Ammon's horn (tissue), 1 donor: ENCODE measurements at places on chromosomes 6 and 20.

DNA sequence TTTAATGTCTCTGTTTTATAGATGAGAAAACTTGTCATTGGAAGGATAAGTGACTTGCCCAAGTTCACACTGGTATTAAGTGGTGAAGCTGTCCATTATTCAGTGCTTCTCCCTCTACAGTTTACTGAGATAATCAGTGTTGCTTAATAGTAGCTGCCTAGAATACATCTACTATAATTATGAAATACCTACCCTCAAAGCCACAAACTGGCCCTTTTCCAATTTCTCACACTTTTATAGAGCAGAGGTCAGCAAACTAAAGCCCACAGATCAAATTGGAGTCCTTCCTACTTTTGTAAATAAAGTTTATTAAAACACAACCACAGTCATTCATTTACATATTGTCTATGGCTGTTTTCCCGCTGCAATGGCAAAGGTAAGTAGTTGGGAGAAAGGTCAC is 73.5 kb downstream of the EYS start:
- DNase-seq, result no peak

DNA sequence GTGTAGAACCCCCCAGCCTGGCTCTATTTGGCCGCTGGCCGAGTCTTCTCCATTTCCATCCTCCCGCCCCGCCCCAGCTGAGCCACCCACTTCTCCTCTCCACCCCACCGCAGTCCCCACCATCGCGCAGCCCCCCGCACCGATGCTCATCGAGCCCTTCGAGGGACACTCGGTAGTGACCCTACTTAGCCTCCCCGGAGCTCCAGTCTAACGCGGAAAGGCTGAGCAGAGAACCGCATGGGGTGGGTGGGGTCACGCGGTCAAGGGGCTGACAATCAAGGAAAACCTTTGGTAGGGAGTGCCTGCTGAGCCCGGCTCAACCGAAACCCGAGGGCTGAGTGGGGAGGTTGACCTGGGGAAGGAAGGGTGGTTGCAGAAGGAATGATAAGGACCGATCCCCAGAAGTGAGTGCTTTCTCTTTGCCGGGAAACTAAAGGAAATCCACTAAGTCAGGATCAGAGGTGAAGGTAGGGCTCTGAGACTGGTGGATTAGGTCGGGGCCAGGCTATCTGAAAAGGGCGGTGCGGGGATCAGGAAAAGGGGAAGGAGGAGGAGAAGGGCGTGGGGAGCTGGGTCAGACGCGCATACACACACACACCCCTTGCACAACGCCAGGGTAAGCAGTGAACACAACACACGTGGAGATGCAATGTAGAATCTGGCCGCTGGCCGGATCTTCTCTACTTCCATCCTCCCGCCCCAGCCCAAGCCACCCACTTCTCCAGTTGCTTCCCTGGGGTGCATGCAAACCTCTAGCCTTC is 49.8 kb downstream of the CPXM1 start:
- no peak for DNase-seq

DNA sequence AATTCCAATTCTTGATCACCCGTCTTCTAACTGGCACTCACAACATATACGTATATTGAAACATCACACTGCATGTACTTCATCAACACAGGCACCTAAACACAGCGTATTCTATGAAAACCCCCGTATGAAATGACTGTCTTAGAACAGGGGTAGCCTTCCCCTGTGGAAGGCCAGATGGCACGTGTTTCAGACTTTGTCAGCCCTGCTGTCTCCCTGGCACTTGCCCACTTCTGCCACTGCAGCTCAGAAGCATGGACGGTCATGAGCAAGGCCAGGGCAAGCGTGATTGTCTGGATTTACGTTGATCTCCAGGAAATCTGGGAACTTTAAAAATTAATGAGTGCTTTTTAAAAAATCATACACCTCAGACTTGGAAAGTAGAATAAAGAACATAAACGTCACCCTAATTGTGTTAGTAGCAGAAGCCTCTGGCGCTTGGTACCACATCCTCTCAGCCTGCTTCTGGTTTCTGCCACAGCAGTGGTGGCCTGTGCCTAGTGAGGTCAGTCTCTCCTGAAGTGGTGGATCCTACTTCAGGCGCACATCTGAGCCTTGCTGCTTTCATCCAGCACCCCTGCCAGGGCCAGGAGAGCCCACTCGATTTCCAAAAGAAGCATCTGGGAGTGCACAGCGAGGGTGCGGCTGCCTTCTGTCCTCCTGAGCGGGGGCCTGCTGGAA is 18.3 kb downstream of the PDE10A start:
- no peak for DNase-seq

DNA sequence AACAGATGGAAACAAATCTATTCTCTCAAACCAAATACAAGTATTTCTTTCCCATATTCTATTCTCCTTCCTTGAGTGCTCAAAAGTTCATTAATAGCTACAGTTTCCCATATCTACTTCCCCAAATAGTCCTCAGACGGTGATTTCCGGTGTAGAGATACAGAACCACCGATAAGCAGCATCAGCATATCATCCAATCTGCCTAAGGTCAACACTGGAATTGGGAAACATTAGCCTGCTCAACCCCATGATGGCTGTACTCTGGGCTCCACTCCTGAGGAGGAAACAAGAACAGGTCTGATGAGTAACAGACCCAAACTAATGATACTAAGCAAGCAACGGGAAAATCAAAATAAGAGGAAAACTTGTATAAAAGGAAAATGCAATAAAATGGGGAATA is 115.6 kb downstream of the EPB41L2 start:
- no peak for DNase-seq

DNA sequence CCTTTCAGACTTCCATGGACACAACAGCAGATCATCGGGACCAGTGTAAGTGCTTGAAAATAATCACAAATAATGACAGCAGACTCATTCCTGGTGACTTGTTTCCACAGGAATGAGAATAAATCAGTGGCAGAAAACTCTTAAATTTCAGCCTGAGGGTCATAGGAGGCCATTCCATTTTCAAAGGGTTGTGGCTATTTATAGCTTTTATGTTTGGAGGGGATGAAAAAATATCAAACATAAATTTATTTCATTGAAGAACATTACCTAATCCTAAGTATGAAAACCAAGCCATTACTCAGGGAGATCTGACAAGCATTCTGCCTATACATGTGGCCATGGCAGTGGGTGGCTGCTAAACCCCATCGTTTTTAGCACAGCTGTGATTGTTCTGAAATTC is 173.6 kb upstream of the CNR1 start:
- DNase-seq, result no peak

DNA sequence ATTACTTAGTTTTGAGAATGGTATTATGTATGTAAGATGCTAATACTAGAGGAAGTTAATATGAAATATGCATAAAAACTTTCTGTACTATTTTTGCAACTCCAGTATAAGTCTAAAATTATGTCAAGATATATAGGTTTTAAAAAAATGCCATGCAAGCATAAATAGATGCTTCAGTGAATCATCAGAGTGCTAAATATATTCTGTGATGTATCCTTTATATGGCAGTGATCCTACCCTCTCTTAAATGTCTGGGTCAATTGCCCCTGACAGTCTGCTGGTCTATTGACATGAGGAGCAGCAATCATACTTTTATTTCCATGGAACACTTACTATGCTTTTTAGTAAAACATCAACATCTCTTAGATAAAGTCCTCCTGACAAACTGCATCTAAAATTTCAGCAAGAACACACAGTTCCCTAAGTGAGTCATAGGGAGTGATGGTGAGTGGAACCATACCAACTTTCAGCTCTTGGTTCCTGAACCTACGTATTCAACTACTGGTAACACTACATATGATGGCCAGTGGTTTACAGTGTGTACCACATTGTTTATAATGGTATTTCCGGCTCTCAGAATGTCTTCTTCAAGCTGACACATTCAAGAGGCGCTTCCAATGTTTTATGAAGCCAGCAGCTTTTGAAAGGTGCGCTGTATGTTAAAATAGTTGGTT is 928.7 kb upstream of the GJE1 start:
- DNase-seq, result no peak

DNA sequence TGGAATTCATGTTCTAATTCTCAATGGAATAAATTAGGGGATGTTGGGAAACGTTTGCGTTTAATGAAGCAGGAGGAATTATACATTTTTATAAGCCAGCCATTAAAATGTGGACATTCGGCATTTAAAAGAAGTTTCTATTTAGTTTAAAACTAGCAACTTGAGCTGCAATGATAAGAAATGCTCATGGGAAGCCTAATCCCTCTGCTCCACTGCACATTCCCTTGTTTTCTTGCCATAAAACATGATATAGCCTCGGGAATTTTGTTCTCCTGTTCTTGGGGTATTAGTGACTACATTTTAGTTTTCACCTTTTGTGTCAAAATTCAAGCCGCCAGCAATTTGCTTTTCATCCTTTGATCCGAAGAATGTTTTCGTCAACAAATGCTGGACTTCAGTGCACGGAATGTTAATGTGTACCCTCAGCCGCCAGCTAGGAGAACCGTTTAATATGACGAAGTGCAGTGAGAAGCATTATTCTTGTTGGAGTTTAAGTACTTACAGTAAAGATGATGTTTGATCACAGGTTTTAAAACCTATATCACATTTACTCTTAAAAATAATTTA is 137.9 kb downstream of the HIVEP1 start:
- DNase-seq, result peak; percentile 50

DNA sequence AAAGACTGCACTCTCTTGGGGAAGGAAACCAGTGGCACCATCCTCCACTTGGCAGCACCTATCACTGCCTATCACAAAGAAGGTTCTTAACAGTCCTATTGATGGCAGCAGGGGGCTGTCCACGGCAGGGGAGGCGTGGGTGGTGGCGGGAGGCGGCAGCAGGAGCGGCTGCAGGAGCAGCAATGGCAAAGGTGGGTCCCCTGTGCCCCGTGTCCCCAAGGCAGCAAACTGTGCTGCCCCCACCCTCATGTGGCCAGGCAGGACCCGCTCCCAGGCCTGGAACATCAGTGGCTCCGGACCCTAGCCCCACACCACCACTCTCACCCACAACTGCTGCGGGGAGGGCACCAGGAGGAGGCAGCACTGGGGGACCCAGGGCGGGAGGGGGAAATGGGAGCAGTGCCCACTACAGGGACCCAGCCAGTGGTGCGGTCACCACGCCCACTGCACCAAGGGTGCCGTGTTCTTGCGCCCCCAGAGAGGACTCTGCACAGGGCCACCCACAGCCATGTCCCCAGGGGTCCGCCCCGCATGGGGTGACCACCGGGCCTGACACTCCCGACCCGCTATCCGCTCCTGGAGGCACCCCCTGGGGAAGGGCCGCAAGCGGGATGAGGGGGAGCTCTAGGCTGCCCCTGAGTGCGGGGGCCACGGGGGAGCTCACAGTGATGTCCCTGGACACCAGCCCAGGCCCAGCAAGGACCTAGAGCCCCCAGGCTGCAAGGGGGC is 54.6 kb downstream of the GMDS start:
- DNase-seq, result no peak
